ENCODE measurements at places on chromosomes 11 and 22.

DNA sequence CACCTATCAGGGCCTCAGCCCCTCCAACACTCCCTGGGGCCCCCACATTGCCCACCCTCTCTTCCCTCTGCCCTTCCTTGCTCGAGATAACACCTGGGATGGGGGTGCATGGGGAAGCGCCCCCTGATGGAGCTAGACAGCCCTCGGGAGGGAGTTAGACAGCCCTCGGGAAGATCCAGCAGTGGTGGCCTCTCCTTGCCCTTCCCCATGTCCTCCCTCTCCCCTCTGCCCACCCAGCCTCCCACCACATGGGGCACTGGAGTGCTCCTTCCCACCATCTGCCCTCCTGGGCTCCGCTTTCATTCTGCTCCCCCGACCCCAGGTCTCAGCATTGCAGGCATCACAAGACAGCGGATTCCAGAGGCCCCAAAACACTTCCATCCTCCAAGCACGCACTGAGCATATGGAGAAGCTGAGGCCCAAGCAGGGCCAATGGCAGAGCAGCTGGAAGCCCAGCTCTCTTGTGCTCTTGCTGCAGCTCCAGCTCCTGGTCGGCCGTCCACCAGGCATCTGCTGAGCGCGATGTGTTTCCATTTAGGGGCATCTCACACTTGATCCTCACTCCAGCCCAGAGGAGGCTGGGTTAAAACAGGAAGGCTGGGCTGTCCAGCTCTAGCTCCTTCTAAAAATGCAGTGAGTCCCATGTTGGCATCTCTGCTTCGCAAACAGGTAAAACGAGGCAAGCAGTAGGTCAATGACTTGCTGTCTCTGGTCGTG, 65.6 kb downstream of the IGLL1 start:
- no peak for DNase-seq

DNA sequence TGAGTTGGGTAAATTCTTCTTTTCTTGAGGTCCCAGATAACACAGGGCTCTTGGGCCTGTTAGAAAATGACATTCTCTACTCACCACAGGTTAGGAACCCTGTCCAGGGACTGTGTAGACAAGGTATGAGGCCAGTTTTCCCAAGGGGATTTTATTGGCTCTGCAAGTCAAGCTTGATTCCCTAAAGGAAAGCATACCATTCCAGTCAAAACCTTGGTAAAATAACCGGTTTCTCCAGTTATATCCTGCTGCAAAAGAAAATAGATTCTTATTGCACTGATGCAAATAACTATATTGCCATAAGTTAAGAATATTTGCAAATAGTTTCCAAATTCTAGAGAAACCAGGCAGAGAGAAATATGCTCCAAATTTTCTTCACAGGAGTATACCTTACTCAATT, 9.6 kb upstream of the FOLR3 start:
- no peak for DNase-seq

- no peak for DNase-seq
Observed at GRCh38 chr22:46686221-46687047, 51.6 kb downstream of the CERK start.

- DNase-seq: no peak
Observed at GRCh38 chr11:6482441-6482840, 1.1 kb downstream of the TIMM10B start.

DNA sequence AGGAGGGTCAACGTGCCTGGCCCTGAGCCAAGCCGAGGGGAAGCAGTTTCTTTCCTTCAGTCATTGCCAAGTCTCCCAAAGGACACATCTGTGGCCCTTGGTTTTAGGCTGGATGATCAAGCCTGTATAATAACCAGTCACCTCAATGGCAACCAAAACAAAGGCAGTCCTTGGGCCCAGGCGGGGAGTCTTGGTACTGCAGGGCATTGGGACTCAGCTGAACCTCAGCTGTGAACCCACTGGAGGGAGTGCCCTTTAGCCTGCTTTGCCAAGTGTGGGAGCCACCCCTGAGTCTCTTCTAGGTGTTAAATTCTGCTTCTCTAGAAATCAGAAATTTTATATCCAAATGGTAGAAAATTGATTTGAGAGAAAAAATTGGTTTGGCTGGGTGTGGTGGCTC, 36.9 kb downstream of the CPT1A start:
- DNase-seq: no peak

DNA sequence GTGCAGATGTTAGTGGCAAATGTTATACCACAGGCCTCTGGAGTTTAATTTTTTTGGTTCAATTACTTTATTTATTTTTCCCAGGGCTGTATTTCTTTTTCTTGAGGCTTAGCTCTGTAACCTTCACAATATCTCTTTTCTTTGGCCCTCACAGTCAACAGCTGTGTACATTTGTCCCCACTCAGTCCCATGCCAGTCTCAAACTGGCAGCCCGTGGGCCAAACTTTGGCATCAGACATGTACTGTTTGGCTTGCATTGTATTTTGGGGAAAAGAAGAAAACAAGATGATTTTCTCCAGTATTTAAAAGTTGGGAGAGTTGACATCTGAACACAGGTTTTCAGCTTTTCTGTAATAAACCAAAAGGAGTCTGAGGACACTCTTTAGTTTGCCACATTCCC, 87.1 kb downstream of the PRR5L start:
- DNase-seq: no peak

DNA sequence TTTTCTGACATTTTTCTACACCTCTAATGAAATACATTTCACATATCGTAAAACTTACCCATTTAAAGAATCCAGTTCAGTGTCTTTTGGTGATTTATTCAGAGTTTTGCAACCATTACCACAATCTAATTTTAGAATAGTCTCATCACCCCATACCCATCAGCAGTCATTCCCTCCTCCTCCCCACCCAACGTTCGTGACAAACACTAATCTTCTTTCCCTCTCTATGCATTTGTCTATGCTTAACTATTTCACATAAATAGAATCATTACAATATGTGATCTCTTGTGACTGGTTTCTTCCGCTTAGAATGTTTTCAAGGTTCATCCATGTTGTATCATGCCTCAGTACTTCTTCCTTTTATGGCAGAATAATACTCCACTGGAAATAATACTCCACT, 9.5 kb downstream of the TTC28 start:
- DNase-seq: no peak

- no peak for DNase-seq
Observed at GRCh38 chr11:57095417-57095816, 86.3 kb upstream of the LRRC55 start.

DNA sequence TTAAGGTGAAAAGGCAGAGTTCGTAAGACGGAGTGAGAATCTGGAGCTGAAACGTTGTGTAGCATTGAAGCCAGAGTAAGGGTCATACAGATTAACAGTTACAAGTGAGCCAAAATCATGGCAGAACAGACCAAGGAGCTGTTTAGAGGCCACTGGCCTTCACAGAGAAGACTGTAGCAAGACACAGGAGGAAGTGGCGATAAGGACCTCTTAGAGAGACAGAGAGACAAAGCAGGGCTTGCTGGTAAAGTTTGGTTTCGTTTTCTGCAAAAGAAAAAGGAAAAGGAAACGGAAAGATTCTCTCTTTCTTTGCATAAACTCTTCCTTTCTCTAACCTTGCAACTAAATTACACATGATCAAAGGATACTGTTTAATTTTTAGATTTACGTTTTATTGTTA, 83.0 kb downstream of the AASDHPPT start:
- no peak for DNase-seq

- no peak for DNase-seq
Observed at GRCh38 chr11:95182397-95182796, 48.6 kb downstream of the SESN3 start.

DNA sequence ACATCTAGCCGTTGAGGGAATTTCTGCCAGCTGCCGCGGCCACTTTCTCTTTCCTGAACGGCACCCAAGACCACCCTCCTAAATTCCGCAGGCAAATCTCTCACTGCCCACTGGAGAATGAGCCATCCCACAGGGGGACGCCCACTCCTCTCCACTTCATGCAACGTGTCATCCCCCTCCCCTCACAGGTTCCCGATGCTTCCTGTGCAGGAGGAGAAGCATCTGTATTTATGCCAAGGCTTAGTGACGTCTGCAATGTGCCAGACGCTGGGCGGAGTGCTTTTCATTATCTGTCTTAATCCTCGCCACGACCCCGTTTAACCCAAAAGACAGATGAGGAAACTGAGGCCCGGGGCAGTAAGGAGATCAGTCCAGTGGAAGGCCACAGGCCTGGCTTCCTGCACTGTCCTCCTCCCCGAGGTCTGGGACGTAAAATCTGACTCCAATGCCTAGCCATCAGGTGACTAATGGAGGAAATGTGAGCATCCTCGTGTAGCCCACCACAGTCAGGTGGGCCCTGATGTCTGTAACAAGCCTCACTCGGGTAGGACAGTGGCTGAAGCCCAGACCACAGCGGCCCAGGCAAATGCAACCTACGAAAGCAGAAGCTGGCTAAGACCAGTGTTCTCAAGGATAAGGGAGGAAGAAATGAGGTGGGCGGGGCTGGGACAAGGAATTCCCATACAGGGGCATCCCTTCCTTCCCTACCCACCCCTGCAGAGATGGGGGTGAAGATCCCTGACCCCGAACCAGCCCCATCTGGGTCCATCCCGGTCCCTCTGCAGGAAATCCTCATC, 23.1 kb downstream of the MN1 start:
- no peak for DNase-seq

DNA sequence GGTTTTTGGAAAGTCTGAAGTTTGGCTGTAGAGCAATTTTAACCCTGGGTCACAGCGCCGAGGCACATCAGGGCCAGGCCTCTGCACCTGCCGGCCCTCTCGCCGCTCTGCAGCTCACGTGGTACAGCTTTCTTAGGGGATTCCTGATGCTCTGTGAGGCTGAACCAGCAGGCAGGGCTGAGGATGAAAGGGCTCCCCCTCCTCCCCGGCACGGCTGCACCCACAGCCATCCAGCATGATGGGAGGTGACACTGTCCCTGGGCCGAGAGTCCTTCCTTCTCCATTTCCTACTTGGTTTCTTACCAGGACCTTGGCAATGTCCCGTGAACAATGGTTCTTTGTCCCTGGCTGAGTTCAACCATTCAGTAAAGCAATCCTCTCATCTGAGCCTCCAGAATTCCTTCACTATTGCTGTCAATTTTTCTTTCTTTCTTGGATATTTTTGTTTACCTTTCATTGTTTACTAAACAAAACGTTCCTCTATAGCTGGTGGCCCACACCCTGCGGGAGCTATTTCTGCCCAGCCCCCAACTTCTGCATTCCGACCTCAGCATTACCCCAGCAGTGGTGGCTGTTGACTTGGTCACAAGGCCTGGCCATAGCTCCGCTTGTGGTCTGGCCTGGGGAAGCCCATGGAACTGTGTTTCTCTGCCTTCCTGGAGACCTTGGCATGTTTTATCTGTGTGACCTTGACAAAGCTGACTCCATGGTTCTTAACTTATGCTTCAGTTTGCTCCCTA, 172.8 kb upstream of the B3GAT1 start:
- no peak for DNase-seq

DNA sequence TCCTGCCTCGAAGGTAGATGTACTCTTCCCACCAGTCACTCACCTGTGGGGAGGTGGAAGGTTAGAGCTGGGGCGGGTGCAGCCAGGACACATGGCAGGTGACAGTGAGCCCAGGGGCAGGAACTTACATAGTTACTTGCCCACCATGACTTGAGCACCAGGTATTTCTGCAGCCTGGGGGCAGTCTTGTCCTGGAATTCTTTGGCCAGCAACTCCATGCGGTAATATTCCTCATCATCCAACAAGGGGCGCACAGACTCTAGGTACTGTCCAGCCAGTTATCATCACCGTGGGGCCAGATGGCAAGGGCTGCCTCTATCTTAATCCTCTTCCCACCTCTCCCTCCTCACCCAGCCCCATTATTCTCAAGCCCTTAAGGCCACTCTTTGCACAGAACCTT, 2.2 kb downstream of the CPT1B start:
- no peak for DNase-seq

DNA sequence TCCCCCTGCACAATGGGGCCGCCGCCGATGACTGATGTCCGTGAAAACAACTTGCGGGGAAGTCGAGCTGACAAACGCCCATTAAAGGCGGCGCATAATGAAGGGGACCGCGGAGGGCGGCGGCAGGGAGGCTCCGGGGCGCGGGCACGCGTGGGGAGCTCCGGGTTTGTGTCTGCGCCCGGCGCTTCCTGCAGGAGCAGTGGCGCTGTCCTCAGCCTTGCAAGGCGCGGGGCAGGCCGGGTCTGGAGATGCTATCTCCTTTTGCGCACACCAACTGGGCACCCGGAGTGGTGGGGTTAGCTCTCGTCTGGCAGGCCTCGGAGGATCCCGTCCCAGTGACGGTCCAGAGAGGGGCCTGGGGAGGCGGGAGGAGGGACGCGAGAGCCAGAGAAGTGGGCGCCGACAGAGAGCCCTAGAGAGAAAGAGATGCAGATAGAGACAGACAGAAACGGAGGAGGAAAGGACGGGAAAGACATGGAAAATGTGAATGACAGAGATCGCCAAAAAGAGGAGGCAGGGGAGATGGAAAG, 390 bp upstream of the FGF3 start:
- DNase-seq: no peak

DNA sequence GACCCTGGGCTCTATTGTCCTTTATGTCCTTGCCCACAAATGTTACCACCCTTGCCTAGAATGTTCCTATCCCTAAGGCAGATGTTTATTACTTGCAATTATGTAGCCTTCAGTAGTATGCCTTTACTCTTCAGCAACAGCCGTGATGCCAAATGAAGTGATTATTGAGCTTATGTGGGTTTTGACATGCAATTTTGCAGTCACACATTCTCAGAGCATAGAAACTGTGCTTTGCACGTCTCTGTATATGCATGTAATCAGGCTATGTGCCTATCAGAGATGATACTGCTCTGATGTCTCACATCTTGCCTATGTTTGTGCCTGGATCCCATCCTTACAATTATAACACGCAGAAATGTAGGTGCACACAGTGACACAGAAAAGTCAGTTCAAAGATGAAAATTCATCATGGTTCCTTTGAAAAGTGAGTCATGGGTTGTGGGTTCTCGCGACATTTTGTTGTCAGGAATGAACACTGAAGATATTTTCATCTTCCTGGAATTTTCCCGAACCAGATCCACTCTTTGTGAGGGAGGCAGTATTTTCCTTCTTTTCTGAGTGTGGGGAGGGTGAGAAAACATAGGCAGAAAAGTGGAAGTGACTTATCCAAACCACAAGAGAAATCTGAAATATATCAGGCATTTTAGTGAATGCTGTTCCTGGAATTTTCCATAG, 81.1 kb downstream of the BMAL1 start:
- no peak for DNase-seq

DNA sequence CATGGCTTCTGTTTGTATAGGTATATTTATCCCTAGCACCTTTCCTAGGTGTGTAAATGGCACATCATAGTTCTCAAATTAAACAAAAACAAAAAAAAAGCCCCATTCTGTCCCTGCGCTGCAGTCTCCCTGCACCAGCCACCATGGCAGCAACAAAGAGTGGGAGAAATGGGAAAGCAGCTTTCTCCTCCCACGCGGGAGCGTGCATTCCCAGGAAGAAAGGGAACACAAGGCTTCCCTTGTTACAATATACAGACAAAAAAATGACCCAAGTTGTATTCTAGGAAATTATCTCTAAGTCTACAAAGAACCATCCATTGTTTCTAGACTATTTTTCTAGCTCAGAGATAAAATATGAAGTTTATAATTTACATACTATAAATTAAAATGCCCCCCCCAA, 16.1 kb upstream of the TMPRSS5 start:
- no peak for DNase-seq

GRCh38 chr11:62752994-62753735, 795 bp downstream of the ZBTB3 start:
- no peak for DNase-seq

GRCh38 chr11:96001037-96001436, 77.1 kb upstream of the MTMR2 start:
- DNase-seq: no peak
